Endothelial cell (in vitro differentiated cells): ENCODE measurements at places on chromosomes 7 and 10.

DNA sequence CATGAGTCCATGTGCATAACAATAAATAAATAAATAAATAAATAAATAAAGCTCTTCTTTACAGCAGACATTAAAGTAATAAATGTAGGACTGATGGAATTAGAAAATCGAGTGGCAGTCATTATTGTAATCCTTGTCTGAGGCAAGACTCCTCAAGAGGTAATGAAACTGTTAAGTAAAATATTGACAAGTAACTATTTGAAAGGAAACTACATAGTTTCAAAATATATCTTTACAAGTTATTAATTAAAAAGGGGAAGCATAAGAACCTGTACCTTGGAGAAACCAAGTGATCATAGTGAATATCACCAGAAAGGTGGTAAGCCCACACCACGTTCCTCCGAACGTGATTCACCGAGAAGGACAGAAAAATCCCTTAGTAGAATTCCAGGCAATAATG is 285.6 kb upstream of the SORCS1 start:
- H3K27me3 ChIP-seq: no peaks in the 10 kb centered on the region
- H3K36me3 ChIP-seq: no peaks in the 10 kb centered on the region
- no peak overlapping the region for H3K4me3 ChIP-seq

GRCh38 chr7:44769776-44770294 is 21.2 kb downstream of the ZMIZ2 start:
- peaks cover 10% of the 10 kb centered on the region for H3K36me3 ChIP-seq
- H3K27ac ChIP-seq: no peak overlapping the region
- DNase-seq: no peak
- no peaks in the 10 kb centered on the region for H3K27me3 ChIP-seq
- no peak overlapping the region for H3K4me3 ChIP-seq
- H3K4me1 ChIP-seq: no peaks in the 10 kb centered on the region

DNA sequence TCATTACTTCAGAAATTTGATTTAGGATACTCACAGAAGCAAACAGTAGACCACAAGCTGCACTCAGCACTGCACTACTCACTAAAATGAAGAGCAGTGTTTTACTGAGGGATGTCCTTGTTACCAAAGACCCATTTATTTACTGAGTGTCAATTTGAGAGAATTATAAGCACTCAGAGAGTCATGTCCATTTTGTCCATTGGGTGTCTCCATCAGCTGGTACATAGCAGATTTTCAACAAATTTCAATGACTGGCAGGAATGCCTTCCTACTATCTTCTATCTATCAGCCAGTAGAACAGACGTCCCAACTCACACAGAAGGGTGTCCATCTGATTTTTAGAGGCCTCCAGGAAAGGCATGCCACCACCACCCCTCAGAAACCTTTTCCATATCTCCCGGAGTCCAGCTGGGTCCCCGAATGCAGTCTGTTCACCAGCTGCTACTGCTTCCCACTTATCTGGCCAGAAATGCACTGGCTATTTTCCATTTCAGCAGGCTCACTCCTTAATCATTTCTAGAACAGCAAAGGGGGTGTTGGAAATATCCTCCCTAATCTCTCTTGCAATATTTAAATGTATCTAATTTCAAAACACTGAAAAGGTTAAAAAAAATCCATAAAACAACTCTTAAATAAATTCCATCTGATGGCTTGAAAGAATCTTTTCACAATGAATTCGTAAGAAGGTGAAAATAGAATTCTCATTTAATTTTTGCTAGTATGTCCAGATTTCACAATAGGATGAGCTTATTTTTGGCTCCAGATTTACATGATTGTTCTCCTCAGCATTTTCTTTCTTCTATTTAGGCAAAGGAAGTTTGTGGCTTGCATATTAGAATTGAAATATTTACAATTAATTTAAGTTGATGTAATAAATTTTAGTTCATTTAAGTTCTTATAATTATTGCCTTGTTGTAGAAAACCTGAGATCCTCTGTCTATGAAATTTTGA is 1164.0 kb upstream of the CELF2 start:
- peaks cover 3% of the 10 kb centered on the region for H3K27me3 ChIP-seq
- no peak overlapping the region for H3K4me3 ChIP-seq
- H3K27ac ChIP-seq: no peak overlapping the region
- no peaks in the 10 kb centered on the region for H3K4me1 ChIP-seq
- DNase-seq: no peak

GRCh38 chr10:122853665-122854313 is 8.1 kb upstream of the CUZD1 start:
- H3K4me1 ChIP-seq: peaks cover 7% of the 10 kb centered on the region
- no peak overlapping the region for H3K4me3 ChIP-seq
- H3K27me3 ChIP-seq: no peaks in the 10 kb centered on the region
- peaks cover 3% of the 10 kb centered on the region for H3K36me3 ChIP-seq
- no peak for DNase-seq

GRCh38 chr7:125197731-125198393 is 268.2 kb upstream of the POT1 start:
- no peaks in the 10 kb centered on the region for H3K4me1 ChIP-seq
- no peaks in the 10 kb centered on the region for H3K36me3 ChIP-seq
- H3K27me3 ChIP-seq: no peaks in the 10 kb centered on the region
- no peak for DNase-seq
- no peak overlapping the region for H3K4me3 ChIP-seq

- H3K4me3 ChIP-seq: no peak overlapping the region
- DNase-seq: no peak
- H3K27me3 ChIP-seq: peaks cover 2% of the 10 kb centered on the region
- peaks cover 6% of the 10 kb centered on the region for H3K4me1 ChIP-seq
- no peak overlapping the region for H3K27ac ChIP-seq
These were observed 279.1 kb downstream of the BMPER start for GRCh38 chr7:34184466-34184865.

GRCh38 chr7:92682903-92683539 is 92.8 kb upstream of the FAM133B start:
- peaks cover 6% of the 10 kb centered on the region for H3K27me3 ChIP-seq
- no peak overlapping the region for H3K4me3 ChIP-seq
- H3K36me3 ChIP-seq: no peaks in the 10 kb centered on the region
- DNase-seq: no peak

DNA sequence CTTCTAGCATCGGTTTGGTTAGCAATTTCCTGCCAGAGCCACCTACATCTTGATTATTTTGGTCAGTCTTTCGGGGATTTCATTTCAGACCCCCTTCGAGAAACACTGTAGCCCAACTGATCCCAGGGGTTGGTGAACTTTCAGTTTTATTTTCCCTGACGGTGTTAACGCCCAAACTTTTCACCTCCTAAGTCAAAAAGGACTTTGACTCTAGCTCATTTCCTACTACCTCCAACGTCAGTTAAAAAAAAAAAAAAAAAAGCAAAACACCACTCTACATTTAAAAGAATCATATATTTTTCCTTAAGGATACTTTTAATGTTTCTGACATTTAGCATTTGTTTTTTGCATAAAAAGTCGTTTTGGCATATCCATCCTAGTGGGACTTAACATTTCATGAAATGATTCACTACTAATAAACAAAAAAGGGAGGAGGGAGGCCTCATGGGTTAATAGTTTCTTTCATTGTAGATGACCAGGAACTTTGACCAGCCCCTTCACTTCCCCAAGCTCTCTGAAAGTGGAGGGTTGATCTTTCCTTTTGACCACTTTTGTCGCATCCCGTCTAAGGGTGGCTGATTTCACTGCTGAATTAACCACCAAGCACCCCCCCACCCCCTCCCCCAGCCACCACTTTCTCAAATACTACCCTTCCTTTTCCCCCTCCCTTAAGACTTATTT is 764 bp upstream of the TCF7L2 start:
- DNase-seq: no peak
- peak overlapping the region; percentile 92 for H3K27ac ChIP-seq
- H3K36me3 ChIP-seq: peaks cover 3% of the 10 kb centered on the region
- H3K27me3 ChIP-seq: peaks cover 7% of the 10 kb centered on the region

GRCh38 chr7:130960208-130960988 is 226.4 kb upstream of the KLF14 start:
- no peaks in the 10 kb centered on the region for H3K27me3 ChIP-seq
- no peaks in the 10 kb centered on the region for H3K36me3 ChIP-seq
- H3K27ac ChIP-seq: no peak overlapping the region
- no peak for DNase-seq

DNA sequence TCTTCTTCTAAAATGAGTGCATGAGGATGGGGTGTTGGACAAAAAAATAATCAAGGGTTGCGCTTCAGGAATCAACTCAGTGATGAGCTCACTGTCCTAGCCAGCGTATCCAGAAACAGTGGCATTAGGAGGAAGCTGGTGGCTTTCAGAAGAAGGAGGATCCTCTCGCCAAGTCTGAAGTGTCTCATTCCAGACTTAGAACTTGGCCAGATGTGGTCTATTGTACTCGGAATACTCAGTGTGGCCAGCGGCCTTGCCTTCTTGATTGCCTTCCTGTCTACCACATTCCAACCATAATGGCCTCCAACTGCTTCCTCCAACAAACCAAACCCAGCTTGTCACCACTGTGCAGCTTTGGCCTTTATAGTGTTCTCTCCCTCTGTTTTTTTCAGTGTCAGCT is 732.4 kb downstream of the KCNMA1 start:
- no peak for DNase-seq
- no peak overlapping the region for H3K4me3 ChIP-seq
- H3K27me3 ChIP-seq: peaks cover 3% of the 10 kb centered on the region

DNA sequence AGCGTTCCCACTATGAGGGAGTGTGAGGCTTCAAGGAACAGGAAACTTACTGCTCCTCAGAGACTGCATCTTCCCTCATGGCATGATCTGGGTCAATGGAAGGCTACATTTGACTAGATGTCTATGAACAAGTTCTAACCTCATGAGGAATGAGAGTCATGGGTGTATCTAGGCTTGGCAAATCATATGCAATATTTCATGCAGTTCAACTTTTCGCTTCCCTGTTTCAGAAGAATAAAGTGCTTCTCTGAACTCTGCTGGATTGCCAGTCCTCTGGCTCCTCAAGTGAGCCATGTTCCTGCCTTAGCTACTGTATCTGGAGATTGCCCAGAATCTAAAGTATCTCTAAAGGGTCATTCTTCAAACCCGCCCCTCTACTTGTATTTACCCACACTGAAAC is 54.3 kb upstream of the SEMA3A start:
- H3K4me3 ChIP-seq: no peak overlapping the region
- H3K27ac ChIP-seq: no peak overlapping the region
- H3K4me1 ChIP-seq: peaks cover 3% of the 10 kb centered on the region
- no peaks in the 10 kb centered on the region for H3K36me3 ChIP-seq
- no peaks in the 10 kb centered on the region for H3K27me3 ChIP-seq
- no peak for DNase-seq
